ENCODE measurements at places on chromosomes 16 and 17.

DNA sequence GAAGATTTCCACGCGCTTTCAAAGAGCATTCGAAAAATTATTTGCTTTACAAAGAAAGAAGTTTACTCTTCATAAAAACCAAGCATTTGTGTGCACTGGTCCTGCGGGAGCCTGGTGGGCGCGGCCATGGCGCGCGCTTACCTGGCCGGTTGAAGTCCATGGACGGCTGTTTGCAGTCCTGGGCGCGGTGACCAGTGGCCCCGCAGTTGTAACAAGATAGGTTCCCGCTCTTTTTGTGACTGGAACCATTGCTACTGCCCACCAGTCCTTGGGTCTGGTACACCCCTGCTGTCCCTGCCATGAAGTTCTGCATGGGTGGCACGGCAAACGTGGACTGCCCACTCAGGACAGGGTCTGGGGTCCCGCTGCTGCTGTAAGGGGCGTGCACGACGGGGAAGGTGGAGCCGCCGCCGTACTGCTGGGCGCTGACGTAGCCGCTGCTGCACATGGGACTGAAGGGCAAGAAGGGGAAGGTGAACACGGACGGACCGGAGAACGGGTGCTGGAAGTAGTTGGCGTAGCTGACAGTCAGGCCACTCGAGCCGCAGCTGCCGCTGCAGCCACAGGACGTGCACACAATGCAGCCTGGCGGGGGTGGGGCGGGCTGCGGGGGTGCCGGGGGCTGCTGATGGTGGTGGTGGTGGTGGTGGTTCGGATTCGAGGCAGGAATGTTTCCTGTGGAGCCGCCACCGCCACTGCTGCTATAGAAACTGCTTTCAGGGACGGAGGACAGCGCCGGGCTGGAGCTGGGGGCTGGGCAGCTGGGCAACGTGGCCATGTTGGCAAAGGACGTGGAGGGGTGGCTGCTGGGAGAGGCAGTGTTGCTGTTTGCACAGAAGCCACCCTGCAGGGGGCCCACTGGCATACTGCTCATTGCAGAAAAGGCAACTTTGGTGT is 19.5 kb downstream of the MAP1LC3B start:
- DNase-seq = no peak

GRCh38 chr17:74987909-74988711 is 678 bp downstream of the CDR2L start:
- peak; percentile 15 for DNase-seq

DNA sequence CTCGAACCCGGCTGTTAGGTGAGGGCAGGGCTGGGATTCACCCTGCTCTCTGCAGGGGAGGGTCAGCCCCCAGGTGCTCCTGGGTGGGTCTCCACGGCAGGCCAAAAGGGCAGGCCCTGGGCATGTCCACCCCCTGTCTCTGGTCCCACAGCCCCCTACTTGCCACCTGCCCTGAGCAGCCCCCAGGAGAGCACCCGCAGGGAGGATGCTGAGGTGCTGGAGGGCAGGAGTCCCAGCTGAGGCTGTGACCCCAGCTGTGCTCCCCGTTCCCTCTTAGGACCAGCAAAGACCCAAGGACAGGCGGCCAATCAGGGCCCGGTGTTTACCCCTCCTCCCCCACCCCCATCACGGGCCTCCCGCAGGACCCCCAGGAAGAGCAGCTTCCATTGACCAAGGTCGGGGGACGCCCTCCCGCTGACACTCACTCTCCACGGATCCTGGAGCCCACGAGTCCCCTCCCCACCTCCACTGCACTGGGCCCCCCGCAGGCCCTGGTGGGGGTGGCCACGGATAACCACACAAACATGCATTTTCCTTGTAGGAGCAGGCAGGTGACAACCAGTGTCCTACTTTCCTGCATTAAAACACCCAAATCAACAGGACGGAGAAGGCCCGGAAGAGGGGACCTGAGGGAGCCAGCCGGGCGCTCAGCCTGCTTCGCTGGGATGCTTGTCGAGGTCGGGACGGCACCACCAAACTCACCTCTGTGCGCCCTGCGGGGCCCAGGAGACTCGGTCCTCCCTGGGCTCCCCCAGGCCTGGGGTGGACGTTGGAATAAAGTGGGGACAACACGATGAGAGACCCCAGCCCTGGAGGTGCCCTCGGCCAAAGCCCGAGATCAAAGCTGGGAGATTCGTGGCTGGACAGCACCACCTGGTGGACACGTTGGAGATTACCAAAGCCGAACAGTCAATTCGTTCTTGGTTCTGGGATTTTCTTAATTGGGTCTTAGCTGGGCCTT is 22.5 kb upstream of the ENPP7 start:
- DNase-seq = peak; percentile 62

GRCh38 chr17:33277436-33278100 is 15.5 kb downstream of the ASIC2 start:
- no peak for DNase-seq

DNA sequence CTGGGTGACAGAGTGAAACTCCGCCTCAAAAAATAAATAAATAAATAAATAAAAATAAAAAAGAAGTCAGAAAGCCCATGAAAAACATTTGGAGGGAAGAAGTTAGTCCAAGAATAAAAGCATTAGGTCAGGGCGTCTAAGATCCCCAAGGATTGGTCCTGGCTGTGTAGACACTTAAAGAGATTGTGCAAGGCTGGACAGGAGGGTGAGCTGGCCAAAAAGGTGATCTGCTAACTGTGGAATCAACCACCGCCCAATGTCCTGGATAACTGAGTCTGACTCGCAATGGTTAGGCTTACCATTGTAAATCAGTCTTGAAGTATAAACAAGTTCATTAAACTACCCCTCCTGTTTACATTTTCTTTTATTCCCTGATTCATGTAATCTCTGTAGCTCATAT is 8.8 kb upstream of the ABCA8 start:
- DNase-seq = no peak

DNA sequence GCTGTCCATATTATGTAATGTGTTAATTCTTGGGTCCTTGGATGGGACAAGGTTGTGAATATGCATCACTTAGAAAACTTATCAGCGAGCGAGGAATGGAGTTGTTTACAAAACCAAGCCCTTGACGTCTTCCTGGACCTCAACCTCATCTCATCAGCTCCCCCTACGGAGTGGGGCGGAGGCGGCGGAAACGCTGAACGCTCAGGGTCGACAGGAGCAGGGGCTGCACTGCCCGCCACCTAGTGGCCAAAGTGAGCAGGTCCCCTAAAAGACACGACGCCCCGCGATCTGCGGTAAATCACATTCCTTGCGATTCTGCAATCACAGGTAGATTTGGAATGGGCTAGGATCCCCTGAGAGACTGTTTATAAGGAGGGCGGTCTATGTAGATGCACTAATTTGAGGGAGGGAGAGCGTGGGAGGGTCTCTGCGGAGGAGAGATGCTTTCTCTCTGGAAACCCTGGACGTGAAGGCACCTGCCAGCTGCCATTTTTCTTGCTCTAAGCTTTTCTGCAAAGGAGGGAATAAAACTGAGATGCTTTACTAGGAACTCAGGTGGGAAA is 5.4 kb upstream of the ICAM2 start:
- peak; percentile 94 for DNase-seq

DNA sequence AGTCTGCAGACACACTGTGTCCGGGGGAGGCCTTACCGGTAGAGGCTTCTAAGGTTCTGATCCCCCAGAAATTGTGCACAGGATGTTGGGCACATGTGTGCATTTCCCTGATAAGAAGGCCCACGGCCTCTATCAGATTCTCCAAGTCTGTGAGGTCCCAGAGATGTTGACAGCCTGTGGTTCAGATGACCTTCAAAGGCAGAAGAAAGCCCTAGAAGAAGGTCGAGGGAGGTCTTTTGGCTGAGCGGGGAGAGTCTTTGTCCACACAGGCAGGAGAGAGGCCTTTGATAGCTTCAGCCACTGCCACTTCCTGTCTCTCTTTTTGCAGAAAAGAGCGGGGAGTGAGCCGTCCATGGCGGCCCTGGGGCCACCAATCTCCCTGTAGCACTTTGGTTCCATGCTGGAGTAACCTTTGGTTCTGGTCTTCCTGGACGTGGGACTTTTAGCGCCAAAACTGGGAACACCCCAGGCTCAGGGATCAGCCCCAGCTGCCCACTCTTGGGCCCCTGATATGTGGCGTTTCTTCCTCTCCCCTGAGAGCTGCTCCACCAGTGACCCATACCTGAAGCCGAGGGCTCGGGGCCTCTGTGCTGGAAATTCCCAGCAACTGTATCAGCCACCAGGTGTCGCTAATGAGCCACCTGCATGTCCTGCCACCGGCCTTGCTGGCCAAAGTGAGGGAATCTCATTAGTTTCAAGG is 28.1 kb upstream of the LGALS9 start:
- peak; percentile 74 for DNase-seq

- no peak for DNase-seq
These were observed 4.4 kb downstream of the SHBG start for GRCh38 chr17:7634384-7634783.

GRCh38 chr16:84643674-84644073 is 4.6 kb upstream of the KLHL36 start:
- DNase-seq = no peak

GRCh38 chr16:48459167-48459566 is 74.0 kb upstream of the SIAH1 start:
- DNase-seq = no peak

GRCh38 chr17:44595216-44595775 is 38.0 kb downstream of the FZD2 start:
- DNase-seq = no peak

DNA sequence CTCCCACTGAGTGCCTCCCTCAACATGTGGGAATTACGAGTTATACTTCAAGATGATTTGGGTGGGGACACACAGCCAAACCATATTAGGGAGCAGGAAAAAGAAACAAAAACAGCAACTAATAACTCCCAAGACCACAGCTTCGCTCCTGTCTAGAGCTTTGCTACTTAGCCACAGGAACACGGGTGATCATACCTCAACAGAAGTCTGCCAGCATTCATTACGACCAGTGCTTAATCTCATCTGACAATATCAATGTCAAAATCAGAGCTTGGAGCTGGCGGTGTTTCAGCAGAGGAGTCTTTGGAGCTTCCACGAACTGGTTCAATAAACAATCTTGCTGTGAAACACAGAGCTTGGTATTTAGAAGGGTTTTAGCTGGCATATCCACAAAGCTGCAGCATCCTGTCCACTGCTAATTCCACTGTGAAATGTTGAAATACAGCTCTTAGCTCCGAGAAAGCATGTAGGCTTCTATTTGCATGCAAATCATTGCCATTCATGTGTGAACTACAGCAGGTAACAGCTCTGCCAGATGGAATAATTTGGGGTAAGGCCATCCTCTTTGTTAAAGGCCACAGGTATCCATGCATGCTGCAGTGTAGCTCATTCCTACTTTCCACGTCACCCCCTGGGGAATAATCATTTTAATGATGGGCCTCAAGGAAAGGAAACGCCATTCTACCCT is 128.4 kb upstream of the GOT2 start:
- no peak for DNase-seq

DNA sequence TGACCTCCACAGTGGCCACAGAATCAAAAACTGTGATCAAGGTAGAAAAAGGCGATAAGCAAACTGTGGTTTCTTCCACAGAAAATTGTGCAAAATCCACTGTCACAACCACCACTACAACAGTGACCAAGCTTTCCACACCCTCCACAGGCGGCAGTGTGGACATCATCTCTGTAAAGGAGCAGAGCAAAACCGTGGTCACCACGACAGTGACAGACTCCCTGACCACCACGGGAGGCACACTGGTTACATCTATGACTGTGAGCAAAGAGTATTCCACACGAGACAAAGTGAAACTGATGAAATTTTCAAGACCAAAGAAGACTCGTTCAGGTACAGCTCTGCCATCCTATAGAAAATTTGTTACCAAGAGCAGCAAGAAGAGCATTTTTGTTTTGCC is 83.6 kb downstream of the C17orf58 start:
- DNase-seq = peak; percentile 29

GRCh38 chr16:30063893-30064728 is 1.4 kb upstream of the ALDOA start:
- DNase-seq = peak; percentile 86

DNA sequence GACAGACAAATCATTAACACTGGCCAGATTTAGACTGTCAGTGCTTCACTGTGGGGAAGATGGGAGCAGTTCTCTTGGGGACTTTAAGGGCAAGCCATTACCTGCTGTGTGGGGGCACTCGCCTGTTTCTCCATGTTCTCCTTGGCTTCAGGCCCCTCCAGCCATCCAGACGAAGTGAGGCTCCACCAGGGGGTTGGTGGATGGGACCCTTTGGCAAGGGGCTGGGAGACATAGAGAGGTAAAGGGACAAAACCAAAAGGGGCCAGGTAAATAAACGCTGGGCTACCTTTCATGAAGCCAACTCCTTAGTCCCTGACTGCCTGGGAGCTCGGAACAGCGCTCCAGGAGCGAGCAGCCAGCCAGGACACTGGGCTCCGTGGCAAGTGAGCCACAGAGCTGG is 14.0 kb downstream of the TBX4 start:
- DNase-seq = no peak

- DNase-seq = no peak
These were observed 1.2 kb upstream of the HBA1 start for GRCh38 chr16:175011-175949.

DNA sequence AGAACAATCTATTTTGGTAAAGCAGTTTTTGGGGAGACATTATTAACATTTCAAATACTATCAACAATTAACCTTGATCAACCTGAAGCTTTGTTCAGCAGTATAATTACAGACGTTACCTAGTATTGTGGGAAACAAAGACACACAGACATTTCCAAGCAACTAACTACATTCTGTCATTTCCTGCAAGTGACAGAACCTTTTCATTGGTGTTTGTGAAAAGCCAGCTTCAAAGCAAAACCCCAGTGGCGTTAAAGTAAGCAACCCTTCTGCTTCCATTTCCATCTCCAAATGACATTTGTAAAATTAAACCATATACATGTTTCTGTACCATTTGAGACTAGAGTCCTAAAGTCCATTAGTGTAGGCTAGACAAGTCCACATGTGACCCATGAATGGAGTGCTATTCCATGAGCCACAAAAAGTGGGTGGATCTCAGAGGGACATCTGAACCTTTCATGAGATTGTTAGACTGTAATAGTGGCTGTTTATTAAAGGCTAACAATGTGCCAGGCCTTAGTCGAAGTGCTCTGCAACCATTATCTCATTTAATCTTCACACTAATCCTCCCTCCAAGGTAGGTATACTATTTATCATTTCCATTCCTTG is 101.2 kb downstream of the SSH2 start:
- DNase-seq = no peak

GRCh38 chr16:29644338-29644857 is 18.6 kb upstream of the SPN start:
- DNase-seq = no peak

- DNase-seq = no peak
These were observed 24.4 kb downstream of the CCDC57 start for GRCh38 chr17:82188001-82188961.

DNA sequence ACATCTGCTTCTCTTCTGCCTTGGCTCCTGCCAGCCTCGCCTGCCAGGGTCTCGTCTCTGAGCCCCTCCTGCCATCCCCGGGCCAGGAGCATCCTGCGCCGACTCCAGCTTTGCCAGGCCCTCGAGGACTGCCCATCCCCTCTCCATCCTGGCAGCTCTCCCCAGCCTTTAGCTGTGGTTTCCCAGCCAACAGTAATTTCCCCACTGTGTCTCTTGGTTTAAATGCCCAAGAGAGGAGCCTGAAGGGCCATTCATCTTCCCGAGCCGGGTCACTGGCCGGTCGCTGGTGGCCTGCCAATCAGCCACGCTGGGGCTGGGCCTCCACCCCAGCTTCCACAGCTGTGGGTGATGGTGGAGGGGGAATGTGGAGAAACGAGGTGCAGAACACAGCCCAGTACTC is 47.8 kb downstream of the MRC2 start:
- DNase-seq = no peak
